ENCODE measurements at places on chromosomes 4 and X.

DNA sequence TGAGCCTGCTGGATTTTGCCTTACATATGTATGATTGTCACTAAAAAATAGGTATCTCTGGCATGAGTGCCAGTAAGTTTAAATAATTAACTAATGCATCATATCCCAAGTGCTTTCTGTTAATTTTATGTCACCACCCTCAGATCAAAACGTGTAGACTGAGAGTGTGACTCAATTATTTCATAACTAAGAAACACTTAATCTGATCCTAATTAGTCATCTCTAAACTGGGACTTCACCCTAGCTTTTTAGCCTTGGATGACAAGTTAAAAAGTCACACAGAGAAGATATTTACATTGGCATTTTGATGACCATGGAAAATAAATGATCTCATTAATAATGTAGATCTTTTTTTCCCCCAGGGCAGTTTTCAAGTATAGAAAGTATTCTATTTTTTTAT, 23.1 kb upstream of the SLC6A14 start:
- DNase-seq, result no peak

DNA sequence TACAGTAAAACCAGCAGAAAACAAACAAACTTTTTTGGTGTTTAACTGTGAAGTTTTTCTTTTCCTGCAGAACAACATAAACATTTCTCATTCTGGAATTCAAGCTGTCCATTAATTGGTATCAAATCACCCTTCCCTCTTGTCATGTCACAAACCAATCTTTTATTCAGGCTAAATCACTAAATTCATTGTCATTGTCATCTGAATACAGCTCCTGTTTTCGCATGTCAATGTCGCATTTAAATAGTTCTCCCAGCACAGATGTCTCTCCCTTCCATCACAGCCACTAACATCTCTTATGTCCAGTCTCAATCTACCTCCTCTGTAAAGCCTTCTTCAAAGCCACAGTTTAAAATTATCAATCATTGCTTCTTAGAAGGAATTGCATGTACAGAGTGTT, 192.1 kb upstream of the PCDH10 start:
- DNase-seq, result no peak

GRCh38 chrX:132470831-132471230, 18.0 kb downstream of the MBNL3 start:
- DNase-seq, result no peak

DNA sequence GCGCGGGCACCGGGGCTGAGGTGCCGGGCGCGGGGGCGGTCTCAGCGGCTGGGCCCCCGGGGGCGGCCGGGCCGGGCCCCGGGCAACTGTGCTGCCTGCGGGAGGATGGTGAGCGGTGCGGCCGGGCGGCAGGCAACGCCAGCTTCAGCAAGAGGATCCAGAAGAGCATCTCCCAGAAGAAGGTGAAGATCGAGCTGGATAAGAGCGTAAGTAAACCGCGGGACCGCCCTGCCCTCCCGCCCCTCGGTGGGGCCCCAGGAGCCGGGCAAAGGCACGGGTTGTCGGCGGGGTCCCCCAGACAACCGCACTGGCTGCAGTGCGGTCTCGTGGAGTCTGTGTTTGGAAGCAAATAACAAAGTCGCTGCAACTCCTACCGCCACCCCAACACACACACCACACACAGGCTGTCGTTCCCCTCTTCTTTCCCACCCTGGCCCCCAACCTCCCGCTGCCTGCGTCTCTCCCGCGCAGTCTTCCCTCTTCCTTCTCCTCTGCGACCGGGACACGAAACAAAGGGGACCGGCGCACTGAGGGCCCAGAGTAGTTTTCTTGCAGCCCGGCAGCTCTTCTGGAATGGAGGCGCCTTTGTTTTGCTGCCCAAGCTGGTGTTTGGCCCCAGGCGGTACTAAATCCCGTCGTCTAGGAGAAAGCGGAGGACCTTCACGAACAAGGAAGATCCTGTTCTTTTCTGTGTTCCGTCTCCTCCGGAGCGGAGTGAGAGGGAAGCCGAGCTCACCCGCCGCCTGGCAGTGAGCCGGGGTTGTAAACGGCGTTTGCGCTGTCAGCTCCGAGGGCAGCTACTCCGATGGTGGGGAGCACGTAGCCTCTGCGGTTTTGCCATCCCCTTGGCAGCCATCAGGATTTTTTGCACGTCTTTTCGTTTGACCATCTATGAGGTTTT, 788 bp downstream of the SAP30 start:
- DNase-seq, result peak; percentile 71

DNA sequence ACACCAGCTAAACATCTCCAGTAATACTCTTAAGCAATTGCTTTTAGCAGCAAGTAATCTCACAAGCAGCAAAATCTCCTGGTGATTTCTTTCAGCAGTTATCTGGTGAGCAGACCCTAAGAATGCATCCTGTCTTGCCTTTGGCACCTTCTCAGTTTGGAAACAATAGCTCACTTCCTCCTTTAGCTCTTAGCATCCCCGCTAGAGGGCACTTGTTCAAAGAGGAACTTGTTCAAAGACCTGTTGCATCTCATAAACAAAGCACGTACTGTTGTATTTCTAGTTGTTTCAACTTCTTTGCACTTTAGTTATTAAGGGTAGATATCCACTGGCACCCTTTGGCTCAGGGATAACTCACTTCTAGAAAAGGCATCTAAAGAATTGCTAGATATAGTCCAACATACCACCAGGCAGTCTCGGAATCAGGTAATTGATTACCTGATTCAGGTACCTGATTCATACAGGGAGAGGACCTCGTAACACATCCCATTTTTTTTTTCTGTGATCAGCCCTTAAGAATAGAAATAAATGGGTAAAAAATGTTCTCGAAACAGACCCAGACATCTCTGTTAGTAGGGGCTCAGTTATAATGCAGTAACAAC, 81.9 kb upstream of the QRFPR start:
- peak; percentile 17 for DNase-seq

DNA sequence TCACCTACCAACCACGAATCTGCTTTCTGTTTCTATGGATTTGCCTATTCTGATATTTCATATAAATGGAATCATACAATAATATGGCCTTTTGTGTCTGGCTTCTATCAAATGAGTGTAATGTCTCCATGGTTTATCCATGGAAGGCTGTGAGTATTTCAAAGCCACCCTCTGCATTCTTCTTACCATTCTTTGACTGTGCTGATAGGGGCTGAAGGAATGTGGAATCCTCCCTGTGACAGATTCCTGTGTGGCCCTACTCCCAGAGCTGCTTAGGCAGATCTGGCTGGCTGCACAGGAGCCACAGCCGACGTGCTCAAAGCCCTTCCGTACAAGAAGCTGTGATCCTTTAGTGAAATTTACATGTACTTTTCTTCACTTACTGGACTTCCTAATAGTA, 163.2 kb downstream of the HS6ST2 start:
- no peak for DNase-seq

DNA sequence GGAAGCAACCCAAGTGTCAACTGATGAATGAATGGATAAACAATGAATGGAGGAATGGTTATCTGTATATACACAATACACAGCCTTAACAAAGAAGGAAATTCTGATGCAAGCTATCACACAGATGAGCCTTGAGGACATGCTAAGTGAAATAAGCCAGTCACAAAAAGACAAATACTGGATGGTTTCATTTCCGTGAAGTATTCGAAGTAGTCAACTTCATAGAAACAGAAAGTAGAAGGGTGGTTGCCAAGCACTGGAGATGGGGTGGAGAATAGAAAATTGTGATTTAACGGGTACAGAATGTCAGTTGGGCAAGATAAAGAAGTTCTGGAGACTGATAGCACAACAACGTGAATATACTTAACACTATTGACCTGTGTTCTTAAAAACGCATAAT, 28.2 kb downstream of the CENPU start:
- DNase-seq, result no peak

- DNase-seq, result no peak
Measured at GRCh38 chr4:41487868-41488440, 50.0 kb upstream of the LIMCH1 start.

- no peak for DNase-seq
Measured at GRCh38 chrX:12309744-12310076, 171.4 kb downstream of the FRMPD4 start.

DNA sequence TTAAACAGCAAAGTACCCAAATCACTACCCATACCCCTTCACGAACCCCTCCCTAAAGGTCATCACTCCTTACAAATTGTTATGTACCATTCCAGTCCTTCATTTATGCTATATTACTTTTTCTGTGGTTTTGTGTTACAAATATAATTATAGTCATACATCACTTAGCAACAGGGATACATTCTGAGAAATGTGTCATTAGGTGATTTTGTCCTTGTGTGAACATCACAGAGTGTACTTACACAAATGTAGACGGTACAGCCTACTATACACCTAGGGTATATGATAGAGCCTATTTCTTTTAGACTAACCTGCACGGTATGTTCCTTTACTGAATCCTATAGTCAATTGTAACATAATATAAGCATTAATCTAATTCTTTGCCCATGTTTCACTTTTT, 61.9 kb downstream of the ASB9 start:
- no peak for DNase-seq
